ENCODE measurements at places on chromosomes 5 and 9.

DNA sequence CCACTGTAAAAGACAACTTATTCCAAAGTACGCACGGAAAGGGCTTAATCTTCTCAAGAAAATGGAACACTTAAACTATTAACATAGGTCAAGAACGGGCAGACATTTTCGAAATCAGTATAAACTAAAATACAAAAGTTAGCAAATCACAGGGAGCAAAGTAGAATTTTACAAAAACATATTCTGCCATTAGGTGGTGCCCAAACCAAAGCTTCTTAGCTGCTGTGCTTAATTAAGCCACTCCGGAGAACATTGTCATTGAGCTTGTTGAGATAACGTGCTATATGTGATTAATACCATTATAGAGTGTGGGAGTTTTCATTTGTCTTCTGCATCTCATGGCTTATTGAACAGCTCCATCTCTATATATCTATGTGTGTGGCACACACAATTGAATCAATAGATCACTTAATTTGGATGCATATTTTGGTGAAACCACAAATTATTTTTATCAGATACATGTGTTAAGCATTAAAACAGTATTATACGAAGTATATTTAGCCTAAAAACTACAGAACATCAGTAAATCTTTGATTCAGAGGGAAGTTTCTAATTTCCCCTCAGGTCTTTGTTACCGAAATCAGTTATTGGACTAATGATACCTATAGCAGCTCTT lies 23.4 kb downstream of the UBLCP1 start:
- H3K4me1 ChIP-seq = no peaks in the 10 kb centered on the region
- no peak overlapping the region for H3K4me3 ChIP-seq
- no peaks in the 10 kb centered on the region for H3K27me3 ChIP-seq
- no peaks in the 10 kb centered on the region for H3K36me3 ChIP-seq

- H3K27ac ChIP-seq = no peak overlapping the region
- H3K4me3 ChIP-seq = no peak overlapping the region
Observed at GRCh38 chr9:75896193-75896592, 5.7 kb downstream of the PCSK5 start.

DNA sequence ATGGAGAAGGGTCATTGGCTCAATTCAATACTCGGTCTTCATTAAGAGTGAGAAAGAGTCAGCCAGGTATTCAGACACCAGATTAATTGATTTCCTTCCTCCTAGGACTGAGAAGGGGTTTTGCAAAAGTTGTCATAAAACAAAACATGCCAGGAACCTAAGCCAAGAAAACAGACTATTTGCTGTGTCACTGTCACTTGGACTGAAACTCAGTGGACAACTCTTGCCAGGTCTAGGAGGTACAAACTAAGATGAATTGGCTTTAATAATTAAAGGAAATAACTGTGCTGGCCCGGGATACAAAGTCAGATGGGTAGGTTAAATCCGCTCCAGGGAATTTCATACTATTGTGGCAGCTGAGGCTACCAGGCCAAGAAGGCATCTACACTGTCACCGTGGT lies 71.1 kb upstream of the TBC1D9B start:
- H3K27ac ChIP-seq = no peak overlapping the region
- H3K36me3 ChIP-seq = peaks cover 6% of the 10 kb centered on the region
- no peak overlapping the region for H3K4me3 ChIP-seq

- DNase-seq = no peak
- H3K4me1 ChIP-seq = no peaks in the 10 kb centered on the region
- no peaks in the 10 kb centered on the region for H3K36me3 ChIP-seq
- H3K27me3 ChIP-seq = no peaks in the 10 kb centered on the region
- no peak overlapping the region for H3K4me3 ChIP-seq
- no peak overlapping the region for H3K27ac ChIP-seq
Observed at GRCh38 chr9:72905514-72906480, 47.1 kb downstream of the ALDH1A1 start.

- H3K27me3 ChIP-seq = peaks cover 2% of the 10 kb centered on the region
- no peak for DNase-seq
- H3K27ac ChIP-seq = no peak overlapping the region
Observed at GRCh38 chr5:37604290-37604689, 225.2 kb downstream of the WDR70 start.

DNA sequence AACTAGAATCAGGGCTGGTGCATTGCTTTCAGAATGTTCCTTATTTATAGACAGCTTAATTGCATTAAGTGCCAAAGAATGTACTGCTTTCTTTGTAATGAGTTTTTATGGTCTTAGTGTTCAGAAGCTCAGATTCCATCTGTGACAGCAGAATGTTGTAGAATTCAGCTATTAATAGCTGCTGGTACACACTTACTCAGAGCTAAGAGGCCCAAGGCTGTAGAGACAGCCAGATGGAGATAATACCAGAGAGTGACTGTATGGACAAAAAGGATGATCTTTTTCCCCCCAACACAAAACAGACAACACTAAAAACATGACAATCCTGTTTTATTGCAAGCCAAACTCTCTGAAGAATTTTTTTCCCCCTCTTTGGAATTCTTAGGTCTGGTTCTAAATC lies 50.2 kb downstream of the PPP2R2B start:
- DNase-seq = no peak
- H3K4me1 ChIP-seq = peaks cover 37% of the 10 kb centered on the region
- no peaks in the 10 kb centered on the region for H3K36me3 ChIP-seq
- peak overlapping the region; percentile 56 for H3K4me3 ChIP-seq
- H3K27ac ChIP-seq = peak overlapping the region; percentile 88

- peaks cover 4% of the 10 kb centered on the region for H3K27me3 ChIP-seq
- peaks cover 65% of the 10 kb centered on the region for H3K4me1 ChIP-seq
- peaks cover 6% of the 10 kb centered on the region for H3K36me3 ChIP-seq
- DNase-seq = no peak
- H3K4me3 ChIP-seq = peak overlapping the region; percentile 61
Observed at GRCh38 chr9:23769307-23769935, 56.6 kb downstream of the ELAVL2 start.

DNA sequence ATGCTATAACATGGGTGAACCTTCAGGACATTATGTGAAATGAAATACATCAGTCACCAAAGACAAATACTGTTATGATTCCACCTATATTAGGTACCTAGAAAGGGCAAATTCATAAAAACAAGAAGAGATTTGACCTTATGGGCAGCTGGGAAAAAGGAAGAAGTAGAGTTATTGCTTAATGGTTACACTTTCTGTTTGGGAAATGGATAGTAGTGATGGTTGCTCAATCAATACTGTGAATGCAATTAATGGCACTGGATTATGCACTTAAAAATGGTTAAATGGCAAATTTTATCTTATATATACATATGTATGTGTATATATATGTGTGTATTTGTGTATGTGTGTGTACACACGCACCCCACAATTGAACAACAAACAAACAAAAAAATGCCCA lies 15.2 kb downstream of the FKBP15 start:
- H3K4me1 ChIP-seq = no peaks in the 10 kb centered on the region
- no peak overlapping the region for H3K27ac ChIP-seq
- no peak overlapping the region for H3K4me3 ChIP-seq
- H3K36me3 ChIP-seq = peaks cover 4% of the 10 kb centered on the region
- H3K27me3 ChIP-seq = no peaks in the 10 kb centered on the region

DNA sequence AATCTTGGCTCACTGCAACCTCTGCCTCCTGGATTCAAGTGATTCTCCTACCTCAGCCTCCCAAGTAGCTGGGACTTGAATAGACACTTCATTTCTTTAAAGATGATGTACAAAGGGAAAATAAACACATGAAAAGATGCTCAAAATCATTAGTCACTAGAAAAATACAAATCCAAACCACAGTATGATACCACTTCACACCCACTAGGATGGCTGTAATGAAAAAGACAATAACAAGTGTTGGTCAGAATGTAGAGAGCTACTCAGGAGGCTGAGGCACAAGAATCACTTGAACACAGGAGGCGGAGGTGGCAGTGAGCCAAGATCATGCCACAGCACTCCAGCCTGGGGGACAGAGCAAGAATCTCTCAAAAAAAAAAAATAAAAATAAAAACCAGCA lies 13.0 kb downstream of the F2RL2 start:
- no peak overlapping the region for H3K27ac ChIP-seq
- no peaks in the 10 kb centered on the region for H3K36me3 ChIP-seq
- no peak overlapping the region for H3K4me3 ChIP-seq
- no peak for DNase-seq

DNA sequence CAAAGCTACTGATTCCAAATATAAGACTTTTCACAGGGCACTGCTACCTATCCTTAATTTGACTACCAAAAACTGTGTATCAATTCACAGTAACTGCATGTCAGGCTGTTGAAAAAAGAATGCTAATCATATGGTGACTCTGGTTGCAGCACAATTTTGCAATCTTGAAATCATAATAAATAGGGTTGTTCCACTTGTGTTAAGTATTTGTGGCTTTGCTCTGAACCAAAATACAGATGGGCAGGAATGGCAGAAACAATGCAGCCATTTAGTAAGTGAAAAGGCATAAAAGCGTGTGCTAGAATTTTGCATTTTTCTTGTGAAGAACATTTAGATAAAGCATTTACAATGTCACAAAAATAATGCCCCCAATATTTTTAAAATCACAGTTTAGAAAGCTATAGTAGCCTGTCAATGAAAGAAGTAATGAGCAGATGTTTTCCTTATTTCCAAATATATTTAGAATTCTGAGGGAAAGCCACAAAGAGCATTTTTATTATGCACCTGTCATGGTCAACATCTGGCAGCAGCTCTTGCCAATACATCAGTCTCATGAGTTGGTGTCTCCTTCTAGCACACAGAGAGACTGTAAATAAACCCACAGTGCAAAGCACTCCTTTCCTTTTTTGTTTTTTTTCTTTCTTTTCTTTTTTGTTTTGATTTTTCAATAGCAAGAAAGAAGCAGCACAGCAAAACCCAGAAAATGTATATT lies 54.8 kb upstream of the PAM start:
- DNase-seq = no peak
- H3K27ac ChIP-seq = no peak overlapping the region
- H3K36me3 ChIP-seq = no peaks in the 10 kb centered on the region
- H3K27me3 ChIP-seq = no peaks in the 10 kb centered on the region
- no peak overlapping the region for H3K4me3 ChIP-seq

GRCh38 chr9:129483415-129484351 lies 137.2 kb downstream of the C9orf50 start:
- peaks cover 7% of the 10 kb centered on the region for H3K27me3 ChIP-seq
- H3K4me3 ChIP-seq = peak overlapping the region; percentile 46
- no peak overlapping the region for H3K27ac ChIP-seq
- DNase-seq = no peak
- no peaks in the 10 kb centered on the region for H3K36me3 ChIP-seq
- H3K4me1 ChIP-seq = peaks cover 47% of the 10 kb centered on the region

DNA sequence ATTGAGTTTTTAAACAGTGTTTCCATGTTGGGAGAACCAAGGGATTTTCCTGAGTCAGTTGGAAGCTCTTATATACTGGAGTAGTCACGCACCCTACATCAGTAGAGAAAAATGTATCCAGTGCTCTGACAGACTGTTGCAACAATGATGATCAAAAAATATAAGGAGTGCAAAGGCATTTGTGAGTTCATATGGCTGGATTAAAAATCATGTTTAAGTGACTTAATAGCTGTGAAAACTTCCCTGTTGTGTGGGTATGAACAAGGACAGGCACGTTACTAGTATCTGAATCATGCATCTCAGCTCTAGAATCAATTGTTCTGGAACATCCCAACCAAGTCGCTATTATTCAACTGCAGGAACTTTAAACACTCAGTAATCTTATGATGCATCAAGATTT lies 229.7 kb downstream of the ROR2 start:
- no peaks in the 10 kb centered on the region for H3K36me3 ChIP-seq
- no peak for DNase-seq

DNA sequence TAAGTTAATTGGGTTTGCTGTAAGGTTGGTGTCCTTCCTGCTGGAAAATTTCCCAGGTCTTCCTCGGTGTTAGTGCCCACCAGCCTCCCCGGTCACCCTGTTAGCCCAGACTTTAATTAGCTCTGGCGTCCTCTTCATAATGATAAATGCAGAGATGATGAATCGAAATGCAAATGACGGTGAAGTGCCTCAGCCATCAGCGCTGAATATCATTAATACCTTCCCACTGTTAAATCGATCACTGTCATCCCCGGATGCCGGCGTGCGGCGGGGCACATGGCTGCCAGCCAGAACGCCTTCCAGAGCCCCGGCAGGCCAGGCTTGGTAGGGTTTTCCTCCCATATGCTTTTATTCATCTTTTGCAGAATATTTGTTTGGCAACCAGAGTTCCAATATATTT lies 204.5 kb downstream of the IRX2 start:
- no peak overlapping the region for H3K27ac ChIP-seq
- peaks cover 4% of the 10 kb centered on the region for H3K4me1 ChIP-seq
- H3K4me3 ChIP-seq = no peak overlapping the region
- peaks cover 2% of the 10 kb centered on the region for H3K27me3 ChIP-seq
- H3K36me3 ChIP-seq = no peaks in the 10 kb centered on the region

- H3K4me1 ChIP-seq = peaks cover 21% of the 10 kb centered on the region
- no peak overlapping the region for H3K27ac ChIP-seq
- no peaks in the 10 kb centered on the region for H3K36me3 ChIP-seq
- no peak overlapping the region for H3K4me3 ChIP-seq
- DNase-seq = no peak
Observed at GRCh38 chr9:130893341-130894101, 3.1 kb downstream of the QRFP start.

DNA sequence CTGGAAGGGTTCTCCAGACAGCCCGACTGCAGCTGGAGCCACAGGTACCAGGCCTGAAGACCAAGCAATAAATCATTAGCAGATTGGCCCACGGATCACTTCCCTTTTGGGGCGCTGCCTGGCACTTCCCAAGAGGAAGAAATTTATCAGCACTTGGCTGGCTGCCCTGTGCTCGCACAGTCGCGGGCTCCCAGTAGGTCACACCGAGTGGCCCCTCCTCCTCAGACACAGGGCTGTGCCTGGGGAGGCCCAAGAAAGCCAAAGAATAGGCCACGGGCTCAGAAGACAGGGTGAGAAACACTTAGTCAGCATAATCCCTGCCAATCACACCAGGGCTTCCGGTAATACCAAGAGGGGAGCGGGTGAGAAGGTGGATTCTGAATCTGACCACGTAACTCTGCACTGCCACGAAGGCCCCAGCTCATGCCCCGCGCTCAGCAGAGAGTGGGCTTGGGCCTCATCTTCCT lies 115.7 kb upstream of the MSX2 start:
- H3K36me3 ChIP-seq = no peaks in the 10 kb centered on the region
- no peak overlapping the region for H3K4me3 ChIP-seq

DNA sequence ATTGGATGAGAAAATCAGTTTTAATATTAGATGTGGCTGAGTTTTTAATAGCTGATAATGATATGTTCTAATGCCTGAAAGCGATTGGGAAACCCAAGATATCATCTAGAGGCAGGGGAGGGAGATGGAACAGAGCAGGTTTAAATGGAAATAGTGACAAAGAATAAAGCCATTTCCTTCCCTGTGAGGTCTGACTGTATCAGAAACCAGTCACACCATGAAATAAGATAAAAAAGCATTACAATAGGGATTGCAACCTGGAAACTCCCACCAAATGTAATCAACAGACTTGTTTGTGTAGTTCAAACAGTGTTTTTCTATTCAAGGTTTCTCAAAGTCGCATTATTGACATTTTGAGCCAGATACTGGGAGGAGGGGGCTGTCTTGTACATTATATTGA lies 110.1 kb upstream of the SMIM23 start:
- H3K27me3 ChIP-seq = no peaks in the 10 kb centered on the region
- H3K36me3 ChIP-seq = peaks cover 10% of the 10 kb centered on the region
- DNase-seq = no peak
- no peak overlapping the region for H3K4me3 ChIP-seq

Measured in glutamatergic neuron (in vitro differentiated cells).